NCI-H1930 (cell line): ENCODE measurements at places on chromosomes 13 and 19.
A peak's percentile ranks its signal among the peaks of the same experiment; 100 is the strongest.

- DNase-seq: no peak
Observed at GRCh38 chr13:26522571-26522970, 34.9 kb upstream of the WASF3 start.

DNA sequence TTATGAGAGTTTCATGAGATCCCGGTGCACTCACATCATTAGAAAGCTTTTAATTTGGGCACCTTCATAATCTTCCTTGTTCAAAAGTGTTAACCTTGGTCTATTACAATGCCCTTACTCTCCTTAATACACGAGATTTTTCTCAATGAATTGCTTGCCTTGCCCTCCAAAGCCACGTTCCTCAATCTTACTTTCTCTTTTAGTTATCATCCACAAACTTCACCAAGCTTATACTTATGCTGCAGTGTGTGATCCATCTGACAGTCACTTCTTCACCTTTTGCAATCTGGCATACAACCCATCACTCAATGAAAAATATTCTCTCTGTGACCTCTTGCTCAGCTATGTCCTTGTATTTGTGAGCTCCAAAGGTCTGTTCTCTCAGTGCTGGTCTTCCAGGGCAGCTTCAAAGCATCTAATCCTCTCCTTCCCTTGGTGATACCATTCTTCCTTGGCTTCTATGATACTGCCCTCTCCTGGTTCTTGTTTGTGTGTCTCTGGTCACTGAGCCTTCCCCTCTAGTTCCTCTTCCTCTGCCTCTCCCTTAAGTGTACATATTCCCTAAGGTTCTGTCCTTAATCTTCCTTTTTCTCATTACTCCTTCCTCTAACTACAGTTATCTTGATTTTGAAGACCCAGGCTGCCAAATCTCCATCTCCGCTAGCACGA is 202.2 kb upstream of the STARD13 start:
- no peak for DNase-seq

DNA sequence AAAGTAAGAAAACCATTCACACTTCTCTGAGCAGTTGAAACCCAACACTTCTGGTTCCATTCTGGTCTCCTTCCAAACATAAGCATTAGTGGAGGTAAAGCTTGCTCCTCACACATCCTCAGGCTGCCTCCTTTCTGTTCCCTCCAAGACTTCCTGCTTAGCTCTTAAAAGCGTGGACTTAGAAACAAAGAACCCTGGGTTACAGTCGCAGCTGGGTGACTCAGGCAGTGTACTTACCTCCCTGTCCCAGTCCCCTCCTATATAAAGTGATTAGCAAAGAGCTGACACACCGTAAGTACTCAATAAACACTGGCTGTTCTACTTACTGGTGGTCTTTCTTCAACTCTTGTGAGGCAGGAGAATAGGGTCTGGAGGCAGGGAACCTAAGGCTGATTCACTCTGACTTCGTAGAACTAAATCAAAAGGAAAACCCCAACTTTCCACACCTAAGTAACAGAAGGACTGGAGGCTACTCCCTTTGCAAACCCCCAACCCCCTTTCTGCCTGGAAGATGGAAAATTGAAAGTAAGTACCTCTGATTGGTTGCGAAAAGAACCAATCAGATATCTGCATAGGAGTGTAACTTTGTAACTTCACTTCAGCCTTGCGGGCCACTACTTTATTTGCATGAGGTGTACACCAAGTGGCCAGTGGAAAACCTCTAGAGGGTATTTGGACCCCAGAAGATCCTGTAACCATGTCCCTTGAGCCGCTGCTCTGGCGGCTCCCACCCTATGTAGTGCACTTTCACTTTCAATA is 165.4 kb downstream of the SUCLA2 start:
- no peak for DNase-seq

DNA sequence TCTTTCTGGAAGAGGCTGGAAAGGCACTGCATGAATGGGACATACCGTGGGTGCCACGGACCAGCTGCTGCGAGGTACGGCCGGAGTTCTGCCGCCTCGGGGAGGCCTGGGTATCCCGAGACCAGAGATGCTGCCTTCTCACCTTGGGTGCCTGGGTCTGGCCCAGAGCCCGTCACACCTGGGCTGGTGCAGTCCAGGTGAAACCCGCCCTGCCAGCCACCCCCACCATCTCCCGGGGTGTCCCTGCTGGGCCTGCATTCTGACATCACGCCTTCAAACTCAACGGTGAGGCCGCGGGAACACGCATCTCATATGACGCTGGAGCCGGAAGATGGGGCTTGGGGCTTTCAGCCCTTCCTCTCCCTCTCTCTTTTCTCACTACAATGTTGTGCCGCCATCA is 98.0 kb downstream of the GADD45B start:
- no peak for DNase-seq

- peak; percentile 100 for DNase-seq
Observed at GRCh38 chr19:58097781-58098681, at the start of gene ZSCAN18. Gene ZSCAN18, minus strand, starts transcription at chr19:58098231. Its CDS starts 7,964 bp downstream, at chr19:58090267.

DNA sequence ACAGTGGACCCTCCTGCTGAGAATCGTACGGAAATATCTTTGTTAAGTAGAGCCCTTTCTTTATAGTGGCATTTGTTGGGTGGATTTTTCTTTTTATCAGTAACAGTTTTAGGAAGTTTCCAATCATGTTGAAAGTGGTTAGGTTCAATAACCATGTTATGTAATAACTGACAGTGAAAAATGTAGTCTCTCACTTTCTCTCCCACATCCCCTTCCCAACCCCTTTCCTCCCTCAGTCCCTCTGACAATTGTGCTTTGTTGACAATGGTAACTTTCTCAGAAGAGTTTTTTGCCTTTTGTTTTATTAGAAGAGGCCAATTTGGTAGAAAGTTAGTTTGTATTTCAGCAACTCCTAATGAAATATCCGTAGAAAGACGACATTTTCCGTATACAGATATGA is 77.8 kb upstream of the SLAIN1 start:
- no peak for DNase-seq

DNA sequence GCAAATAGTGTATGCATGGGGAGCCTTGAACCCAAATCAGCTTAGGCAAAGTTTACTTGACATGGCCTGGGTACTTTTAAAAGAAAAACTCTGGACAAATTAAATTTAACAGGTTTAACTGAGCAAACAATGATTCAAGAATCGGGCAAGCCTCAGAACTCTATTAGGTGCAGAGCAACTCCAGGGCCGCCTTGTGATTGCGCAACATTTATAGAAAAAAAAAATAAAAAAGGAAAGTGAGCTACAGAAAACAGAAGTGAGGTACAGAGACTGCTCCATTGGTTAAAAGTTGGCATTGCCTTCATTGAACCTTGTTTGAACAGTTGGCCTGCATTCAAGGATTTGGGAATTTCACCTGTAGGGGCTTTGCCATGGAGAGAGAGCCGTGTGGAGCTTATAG is 421.0 kb upstream of the TSHZ3 start:
- no peak for DNase-seq

GRCh38 chr13:113091891-113092775 is 13.5 kb upstream of the F7 start:
- DNase-seq: no peak

- DNase-seq: peak; percentile 82
Observed at GRCh38 chr13:22220151-22221135, 549.6 kb downstream of the FGF9 start.

DNA sequence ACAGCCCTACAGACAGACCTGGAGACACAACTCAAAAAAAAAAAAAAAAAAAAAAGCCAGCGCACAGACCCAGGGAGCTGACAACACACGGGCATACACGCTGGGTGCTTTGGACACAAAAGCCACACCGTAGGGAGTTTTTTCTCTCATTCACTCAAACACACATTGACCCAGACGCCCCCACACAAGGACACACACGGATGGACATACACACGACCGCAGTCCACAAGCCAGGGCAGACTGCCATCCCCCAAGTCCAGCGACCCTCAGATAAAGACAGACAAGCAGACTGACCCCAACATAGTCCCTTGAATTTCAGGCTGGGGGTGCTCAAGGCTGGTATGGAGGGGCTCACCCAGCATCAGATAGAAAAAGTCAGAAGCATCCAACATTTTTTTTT is 12.0 kb upstream of the TUBB4A start:
- no peak for DNase-seq

GRCh38 chr13:103815619-103816018 is 749.4 kb upstream of the SLC10A2 start:
- no peak for DNase-seq

- peak; percentile 87 for DNase-seq
Observed at GRCh38 chr19:18557411-18558201, at the start of gene KXD1. Gene KXD1, plus strand, starts transcription at chr19:18557870. Its CDS starts 4,187 bp downstream, at chr19:18562057.

GRCh38 chr13:24159357-24159756 is 1.2 kb upstream of the SPATA13 start:
- no peak for DNase-seq

GRCh38 chr13:97134364-97135095 is 87.6 kb upstream of the MBNL2 start:
- DNase-seq: no peak

DNA sequence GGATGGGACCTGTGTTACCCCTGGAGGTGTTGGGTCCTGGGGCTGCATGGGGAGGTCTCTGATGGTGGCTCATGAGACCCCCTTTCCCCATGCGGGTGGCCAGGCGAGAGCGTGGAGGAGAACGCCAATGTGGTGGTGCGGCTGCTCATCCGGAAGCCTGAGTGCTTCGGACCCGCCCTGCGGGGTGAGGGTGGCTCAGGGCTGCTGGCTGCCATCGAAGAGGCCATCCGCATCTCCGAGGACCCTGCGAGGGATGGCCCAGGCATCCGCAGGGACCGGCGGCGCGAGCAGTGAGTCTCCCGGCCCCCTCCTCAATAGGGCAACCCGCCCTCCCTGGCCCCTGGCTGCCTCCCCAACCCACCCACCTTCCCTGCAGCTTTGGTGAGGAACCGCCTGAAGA is 66.0 kb downstream of the RYR1 start:
- no peak for DNase-seq

GRCh38 chr13:21365574-21365973 is 93.5 kb downstream of the ZDHHC20 start:
- DNase-seq: no peak

- DNase-seq: peak; percentile 69
Observed at GRCh38 chr19:47427241-47428176, 8.2 kb upstream of the MEIS3 start.
